ENCODE measurements at places on chromosomes 2 and 18.

- DNase-seq: no peak
These were observed 7.1 kb downstream of the PPP1R1C start for GRCh38 chr2:181992776-181993175.

GRCh38 chr2:8563814-8564474 lies 117.9 kb upstream of the ID2 start:
- DNase-seq: no peak

DNA sequence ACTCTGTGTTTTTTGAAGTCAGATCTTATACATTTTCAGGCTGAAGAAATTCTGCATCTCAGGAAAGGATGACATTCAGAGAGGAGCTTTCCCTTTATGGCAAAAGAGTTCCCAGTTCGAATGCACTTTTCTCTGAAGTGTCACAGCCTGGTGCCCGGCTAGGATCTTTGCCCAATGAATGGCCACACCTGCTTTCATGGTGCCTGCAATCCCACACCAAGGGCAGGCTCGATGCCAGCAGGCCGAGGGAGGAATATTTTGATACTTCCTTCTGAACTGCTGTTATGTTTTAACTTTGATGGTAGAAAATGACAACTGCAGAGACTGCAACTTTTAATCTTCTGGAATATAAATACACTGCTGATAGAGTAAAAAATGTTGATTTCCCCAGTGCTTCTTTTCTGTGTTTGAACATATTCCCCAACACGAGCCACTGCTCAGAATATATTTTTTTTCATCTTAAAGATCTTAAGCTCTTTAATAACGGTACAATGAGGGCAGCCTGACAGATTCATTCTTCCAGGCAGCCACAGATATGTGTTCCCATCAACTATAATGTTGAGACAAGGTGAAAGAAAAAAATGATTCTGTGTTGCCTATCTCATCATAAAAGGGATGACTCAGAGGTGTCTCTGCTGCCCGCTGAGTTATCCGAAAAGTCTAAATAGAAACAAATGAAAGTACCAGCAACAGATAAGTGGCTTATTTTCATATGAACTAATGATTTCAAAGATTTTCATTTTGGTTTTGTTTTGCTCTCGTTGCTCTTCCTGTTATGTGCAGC lies 848.5 kb downstream of the DCDC2C start:
- no peak for DNase-seq

DNA sequence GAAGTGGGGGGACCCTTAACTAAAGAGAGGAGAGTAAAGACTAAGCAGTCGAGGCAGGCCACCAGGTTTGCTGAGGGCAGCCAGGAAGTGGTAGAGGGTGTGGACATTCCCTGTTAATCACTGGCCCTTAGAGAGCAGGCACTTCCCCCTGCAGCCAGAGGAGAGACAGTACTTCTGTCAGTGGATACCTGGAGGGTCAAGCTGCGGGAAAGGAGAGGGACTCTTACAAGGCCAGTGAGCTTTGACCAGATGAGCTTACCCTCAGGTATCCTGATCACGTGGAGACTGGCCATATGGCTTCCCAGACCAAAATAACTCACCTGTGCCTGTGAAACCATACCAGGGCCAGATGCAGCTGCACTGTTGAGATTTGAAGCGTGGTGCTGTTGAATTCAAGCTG lies 28.6 kb downstream of the ITGA6 start:
- no peak for DNase-seq

- DNase-seq: no peak
These were observed 138.3 kb downstream of the FAM124B start for GRCh38 chr2:224263571-224264043.

- DNase-seq: no peak
These were observed 4.9 kb upstream of the LBH start for GRCh38 chr2:30226144-30227032.

- DNase-seq: no peak
These were observed 46.2 kb upstream of the ACMSD start for GRCh38 chr2:134792186-134792585.

- no peak for DNase-seq
These were observed 438.2 kb downstream of the TSN start for GRCh38 chr2:122193622-122194021.

DNA sequence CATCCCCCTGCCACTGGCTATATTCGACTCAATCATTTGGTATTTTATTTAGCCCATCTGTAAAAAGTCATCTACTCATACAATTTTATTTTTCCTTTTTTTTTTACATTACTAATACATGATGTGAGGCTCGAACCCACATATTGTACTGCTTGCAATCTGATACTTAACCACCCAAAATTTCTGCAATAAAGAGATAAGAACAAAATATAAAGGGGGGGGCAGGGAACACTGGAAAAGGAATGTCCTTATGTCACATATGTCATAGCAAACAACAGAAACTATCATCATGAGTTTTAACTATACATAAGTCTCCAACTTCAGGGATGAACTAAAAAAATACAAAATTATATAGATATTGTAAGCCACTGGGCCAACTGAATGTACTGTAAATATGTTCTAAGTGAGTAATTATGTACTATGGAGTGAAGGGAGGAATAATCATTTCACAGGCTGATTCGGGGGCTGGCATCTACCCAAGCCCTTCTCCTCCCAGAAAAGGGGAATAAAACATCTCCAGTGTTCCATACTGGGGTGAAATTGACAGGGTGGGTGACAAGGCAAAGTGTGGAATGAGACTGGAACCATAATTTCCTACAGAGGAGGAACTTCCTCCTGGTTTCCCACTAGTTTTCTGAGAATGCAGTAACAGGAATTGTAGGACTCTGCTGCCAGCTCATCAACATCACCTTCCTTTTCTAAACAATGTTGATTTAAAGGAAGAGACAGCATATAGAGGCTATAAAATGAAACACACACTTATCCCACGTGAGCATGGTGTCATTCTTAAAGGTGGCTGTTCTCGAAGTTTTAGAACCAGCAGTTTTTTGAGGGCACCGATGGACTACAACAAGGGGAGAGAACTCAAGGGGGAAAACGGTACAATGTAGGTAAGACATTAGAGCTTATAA lies 79.5 kb downstream of the FARSB start:
- no peak for DNase-seq

- no peak for DNase-seq
These were observed 465.5 kb downstream of the CDH2 start for GRCh38 chr18:27711382-27711781.

DNA sequence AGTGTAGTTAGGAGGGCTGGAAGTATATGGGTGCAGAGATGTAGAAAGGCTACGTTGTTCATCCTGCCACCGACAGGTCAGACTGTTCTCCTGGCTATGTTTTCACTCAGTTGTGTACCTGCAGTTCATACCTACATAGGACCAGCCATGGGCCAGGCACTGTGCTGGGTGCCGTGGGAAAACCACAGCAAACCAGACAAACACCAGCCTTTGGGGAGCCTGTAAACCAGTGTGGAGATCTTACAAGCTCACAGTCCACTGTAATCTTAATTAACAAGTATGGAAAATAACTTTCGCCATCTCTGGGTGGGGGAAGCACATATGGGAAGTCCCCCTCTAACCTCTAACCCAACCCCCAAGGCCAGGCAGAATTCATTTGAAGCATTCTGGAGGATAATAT lies 12.7 kb downstream of the NCK2 start:
- no peak for DNase-seq

GRCh38 chr2:171723716-171724683 lies 36.7 kb downstream of the DYNC1I2 start:
- no peak for DNase-seq

DNA sequence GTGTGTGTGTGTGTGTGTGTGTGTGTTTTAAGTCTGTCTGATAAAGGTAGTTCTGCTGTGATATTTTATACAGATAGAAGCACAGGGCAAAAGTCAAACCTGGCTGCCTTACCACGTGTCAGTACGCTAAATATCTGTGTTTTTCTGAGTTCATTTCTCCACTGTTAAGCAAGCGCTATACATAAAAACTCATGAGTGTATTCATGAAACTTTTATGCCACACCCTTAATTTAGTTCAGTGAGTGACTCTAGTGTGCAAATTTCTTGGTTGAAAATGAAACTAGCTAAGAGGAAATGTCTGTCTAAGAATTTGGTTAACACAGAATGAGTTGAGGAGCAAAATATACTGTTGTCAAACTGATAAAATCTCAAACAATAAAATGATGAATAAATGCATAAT lies 11.2 kb downstream of the CASP10 start:
- no peak for DNase-seq

DNA sequence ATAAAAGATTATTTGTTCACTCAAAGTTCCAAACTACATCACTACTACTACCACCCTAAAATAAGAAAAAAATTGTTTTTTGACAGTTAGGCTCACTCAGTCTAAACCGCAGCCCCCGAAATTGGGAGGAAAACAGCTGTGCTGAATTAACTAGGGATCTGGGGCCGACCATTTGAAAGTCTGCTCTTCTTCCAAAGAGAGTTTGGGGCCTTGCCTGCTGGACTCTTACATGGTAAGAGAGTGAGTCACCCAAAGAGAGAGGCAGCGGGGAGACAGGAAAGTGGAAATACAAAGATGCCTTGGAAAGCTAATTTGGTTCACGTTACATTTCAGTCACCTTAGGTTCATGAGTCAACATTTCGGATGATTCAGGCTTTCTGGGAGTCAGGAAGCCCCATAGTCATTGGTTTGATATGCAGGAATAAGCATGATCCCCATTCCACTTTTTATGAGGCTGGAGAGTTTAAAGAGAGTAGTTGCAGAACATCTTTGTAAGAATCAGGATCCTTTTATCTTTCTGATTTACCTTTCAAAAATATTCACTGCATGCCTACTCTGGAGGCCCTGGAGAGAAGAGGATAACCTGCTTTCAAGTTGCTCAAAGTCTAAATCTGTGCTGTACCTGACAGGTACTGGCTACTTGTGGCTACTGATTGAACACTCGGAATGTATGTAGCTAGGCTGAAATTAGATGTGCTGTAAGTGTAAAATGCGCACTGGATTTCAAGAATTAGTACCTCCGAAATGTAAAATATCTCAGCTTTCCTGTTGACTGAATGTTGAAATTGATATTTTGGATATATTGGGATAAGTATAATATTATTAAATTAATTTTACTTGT lies 995 bp upstream of the RTN4 start:
- DNase-seq: no peak

DNA sequence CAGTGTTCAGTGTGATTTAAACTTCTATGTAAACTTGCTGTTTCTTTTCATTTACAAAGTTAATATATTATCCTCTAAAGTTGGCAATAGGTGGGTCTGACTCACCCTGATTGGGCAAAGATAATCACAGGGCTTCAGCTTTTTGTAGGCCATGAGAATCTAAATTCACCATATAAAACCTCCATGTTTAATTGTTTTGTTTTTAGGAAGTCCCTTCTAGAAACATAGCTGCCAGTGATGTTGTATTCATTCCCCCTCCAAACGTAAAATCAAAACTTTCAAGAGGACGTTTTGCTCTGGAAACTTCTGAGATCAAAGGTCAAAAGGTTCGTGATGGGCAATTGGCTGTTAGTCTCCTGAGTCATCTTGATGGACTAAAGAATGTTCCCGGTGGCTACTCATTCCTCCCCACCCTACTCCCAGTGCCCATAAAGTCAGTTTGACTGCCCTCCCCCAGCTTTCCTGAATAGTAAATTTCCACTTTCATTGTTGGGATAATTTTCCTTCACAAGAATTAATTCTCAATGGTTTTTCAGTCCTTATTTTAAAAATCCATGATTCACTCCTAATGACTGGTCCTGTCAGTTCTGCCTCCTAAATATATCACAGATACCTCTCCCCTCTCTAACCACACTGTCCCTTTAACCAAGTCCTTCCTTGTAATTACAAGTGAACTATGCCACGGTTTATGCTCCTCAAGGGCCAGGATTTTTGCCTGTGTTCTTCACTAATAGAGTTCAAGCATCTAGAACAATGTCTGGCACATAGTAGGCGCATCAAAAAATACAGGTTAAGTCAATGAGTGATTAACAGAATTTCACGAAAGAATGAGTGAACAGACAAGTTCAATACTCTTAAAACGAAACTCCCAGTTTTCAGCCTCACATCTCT lies 164.4 kb upstream of the VRK2 start:
- DNase-seq: no peak

DNA sequence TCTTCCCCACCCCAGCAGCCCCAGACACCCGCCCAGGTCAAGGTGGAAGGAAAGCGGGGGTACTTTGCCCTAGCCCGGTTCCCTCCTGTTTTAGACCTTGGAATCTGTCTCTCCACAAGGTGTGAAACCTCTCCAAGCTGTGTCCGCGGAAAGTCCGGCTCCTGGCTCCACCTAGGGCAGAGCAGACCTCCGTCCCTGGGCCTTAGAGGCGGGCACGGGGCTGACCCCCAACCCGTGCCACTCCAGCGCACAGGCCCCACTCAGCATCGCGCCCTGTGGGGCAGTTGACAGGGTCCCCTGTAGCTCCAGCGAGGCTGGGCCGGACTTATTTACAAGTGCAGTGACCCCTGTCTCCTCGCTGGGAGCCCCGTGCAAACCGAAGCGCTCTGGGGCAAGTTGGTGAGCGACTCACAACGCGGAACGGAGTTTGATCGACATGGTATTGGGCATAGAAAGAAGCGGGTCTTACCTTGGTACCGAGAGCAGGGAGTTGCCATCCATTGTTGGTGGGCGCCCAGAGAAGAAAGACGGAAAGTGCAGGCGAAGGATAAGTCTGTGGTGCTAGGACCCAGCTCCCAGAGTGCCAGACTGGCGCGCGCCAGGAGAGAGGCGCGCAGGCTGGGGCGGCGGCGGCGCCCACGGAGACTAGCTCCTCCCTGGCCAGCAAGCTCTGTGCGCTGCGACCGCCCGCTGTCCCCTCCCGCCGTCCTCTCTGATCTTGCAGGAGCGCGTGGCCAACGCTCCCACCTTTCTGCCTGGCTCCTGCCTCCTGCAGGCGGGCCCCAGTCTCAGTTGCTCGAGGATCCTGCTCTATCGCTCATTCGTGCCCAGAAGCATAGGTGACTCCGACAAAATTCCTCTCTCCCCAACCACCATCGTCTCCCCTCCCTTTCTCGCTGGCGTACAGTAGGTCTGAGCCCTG lies at the start of gene SPHKAP:
Gene SPHKAP (minus strand): TSS at position 590 of the 922 bp plus-strand sequence. CDS start 89 bp downstream, at position 501.
- DNase-seq: no peak

- no peak for DNase-seq
These were observed 224.5 kb downstream of the SLC4A3 start for GRCh38 chr2:219851801-219852481.

- DNase-seq: no peak
These were observed 85.1 kb upstream of the ZNF532 start for GRCh38 chr18:58779529-58779928.

DNA sequence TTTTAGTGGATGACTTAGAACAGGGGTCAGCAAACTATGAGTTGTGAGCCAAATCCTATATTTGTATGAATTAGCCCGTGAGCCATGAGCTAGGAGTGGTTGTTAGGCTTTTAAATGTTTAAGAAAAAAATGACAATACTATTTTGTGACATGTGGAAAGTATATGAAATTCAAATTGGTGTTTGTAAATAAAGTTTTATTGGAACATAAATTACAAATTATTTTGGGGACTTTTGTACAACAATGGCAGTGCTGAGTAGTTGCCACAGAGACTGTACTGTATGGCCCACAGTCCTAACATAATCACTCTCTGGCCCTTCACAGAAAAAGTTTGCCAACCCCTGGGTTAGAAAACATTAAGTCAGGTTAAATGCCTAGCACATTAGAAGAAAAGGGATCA lies 26.1 kb downstream of the ADNP2 start:
- no peak for DNase-seq

DNA sequence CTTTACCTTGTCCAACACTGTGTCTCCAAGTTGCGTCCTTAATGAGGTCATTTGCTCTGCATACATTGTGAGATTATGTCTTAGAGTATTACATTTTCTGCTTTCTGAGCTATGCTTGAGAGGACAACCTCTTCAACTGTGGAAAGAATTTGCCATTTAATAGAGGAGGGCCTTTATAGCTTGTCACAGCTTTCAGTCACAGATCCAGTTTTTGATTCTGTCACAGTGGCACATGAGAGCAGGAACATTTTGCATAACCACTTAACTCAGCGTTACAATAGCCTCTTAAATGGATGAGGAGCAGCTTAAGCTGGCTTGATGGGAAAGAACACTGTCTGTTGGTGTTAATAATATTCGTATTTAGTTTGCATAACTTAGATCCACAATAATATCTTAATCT lies 63.0 kb downstream of the RHBDD1 start:
- no peak for DNase-seq
